Astrocyte of the cerebellum (primary cell): ENCODE measurements at places on chromosomes 6 and 20.

DNA sequence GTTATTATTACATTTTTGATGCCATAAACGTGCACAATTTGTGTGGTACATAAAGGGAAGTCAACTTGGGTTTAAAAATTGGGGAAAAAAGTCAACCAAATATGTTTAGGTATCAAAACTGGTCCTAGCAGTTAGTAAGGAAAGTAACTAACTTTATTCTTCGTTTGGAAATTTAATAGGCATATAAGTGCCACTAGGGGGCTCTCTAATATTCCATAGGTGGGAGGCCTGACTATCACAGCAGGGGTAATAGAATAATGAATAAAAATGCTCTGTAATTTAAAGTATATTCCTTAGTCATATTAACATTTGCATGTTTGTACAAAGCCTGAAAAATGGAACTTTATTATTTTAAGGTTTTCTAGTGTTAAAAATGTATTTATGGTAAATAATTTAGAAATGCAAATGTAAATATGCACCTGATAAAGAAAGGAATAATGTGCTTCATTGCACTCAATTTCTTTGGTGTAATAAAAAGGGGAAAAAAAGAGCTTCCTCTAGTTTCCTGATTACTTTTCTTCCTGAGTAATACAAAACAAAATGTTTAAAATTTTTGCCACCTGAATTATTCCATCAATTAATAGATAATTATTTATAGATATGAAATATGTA is 125.7 kb upstream of the HDAC2 start:
- peak; percentile 5 for DNase-seq

- no peak for DNase-seq
These were observed 3.2 kb upstream of the DDO start for GRCh38 chr6:110418594-110418993.

DNA sequence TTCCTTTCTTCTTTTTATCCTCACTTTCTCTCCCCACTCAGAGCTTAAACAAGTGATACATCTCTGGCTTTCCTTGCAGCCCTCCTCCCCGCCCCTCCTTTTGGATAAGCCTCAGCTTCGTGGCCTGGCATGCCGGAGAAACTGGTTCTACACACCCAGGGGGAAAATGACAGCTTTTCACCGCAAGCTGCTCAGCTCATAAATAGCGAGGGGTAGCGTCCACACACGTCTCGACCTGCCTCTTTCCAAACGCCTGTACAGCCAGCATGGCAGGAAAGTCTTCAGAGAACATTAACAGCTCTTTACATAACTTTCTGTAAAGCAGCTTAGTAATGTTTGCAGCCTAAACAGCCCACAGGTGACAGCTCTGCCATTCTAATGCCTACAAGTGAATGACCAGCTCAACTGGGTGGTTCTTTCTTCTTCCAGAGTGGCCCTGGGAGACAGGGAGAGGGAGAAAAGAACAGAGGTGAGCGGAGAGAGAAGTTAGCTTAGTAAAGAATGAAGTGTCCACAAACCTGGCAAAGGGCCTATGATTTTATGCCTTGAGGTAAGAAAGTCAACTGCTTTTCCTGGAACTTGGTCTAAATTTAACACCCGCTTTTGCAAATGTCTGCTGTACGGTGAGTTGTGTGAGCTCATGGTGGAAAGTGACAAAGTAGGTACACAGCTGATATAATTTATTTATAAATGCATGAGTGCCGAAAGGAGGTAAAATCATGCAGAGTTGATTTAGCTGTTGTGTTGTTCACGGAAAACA is 251.5 kb downstream of the TFAP2A start:
- DNase-seq = no peak

GRCh38 chr20:13777171-13777601 is 7.5 kb downstream of the ESF1 start:
- no peak for DNase-seq

GRCh38 chr6:170444811-170445211 is 108.3 kb downstream of the PSMB1 start:
- DNase-seq = no peak

DNA sequence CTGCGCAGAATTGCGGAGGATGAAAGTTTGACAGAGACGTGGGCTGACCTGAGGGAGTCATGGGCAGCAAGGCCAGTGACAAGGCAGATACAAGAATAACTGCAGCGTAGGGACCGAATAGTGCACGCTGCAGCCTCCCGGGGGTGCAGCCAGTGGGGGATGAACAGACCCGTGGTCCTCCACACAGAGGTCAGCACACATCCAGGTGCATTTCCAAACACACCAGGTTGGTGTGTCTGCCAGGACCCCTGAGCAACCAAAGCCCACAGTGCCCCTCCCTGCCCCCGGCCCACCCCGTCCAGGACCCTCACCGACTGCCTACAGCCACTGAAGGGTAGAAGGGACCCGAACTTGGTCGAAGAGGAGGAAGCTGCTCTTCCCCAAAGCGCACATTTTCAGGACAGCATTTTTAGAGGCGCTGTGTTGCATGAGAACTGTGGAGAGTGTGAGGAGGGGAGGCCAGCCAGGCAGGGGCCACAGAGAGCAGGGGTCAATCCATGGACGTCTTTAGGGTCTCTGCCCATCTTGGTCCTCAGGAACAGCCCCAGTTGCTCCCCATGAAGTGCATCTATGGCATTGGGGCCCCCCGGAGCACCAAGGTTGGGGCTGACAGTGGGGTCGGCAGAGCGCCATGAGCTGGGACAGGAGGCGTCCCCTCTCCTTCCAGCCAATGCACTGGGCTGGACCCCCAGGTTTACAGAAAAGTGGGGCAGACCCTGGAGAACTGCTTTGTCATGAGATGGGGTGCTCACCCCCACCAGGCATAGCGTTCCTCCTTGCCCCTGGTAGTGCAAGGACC is 157.8 kb upstream of the AFDN start:
- DNase-seq = no peak

GRCh38 chr20:2564406-2564805 is 28.0 kb downstream of the TMC2 start:
- no peak for DNase-seq

- DNase-seq = no peak
These were observed 30.4 kb downstream of the GABRR1 start for GRCh38 chr6:89186762-89187161.

DNA sequence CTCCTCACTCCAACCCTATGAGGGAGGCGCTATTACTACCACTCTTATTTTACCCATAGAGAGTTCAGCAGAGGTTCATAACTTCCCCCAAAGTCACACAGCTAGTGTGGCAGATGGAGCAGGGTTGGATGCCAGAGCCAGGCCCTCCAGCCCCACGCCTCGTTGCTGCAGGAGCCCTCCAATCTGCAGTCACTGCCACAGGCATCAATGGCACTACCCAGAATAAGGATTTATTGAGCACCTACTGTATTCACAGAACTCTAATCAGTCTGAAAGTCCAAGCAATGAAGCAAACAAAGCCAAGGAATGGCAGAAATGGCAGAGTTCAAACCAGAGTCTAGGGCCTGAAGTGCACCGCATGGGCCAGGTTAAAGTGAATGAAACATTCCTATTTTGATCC is 144.9 kb downstream of the LPA start:
- no peak for DNase-seq

DNA sequence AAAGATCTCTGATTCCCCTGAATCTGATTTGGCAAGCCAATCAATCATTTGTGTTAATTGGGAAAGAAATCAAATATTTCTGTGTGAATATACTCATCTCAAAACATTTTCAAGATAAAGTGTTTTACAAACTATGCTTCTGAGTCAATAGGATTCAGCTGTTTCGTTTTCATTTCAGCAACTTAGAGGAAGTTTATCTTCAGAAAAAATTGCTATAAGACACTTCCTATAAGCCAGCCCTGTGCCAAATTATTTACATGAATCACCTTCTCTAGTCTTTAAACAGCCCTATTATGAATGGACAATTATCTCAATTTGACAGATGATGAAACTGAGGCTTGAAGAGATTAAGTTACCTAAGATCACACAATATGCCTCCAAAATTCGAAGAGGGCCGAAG is 10.9 kb downstream of the DEFB129 start:
- DNase-seq = no peak

DNA sequence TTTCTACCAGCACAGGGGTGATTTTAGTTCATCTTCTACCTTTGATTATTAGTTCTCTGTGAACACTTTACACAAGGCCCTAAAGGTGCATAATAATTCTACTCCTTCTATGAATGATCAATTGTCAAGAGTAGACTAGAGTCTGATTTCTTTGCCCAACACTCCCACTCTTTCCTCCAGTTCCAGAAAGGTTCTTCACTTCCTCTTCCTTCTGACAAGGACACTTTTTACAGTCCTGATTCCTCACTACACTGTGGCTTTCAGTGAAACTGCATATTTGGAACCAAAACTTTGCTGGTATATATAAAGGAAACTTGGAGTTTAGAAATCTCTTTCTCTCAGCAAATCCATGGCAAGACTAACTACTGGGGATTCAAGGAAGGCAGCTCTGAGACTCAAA is 10.6 kb upstream of the RSPO3 start:
- DNase-seq = no peak

DNA sequence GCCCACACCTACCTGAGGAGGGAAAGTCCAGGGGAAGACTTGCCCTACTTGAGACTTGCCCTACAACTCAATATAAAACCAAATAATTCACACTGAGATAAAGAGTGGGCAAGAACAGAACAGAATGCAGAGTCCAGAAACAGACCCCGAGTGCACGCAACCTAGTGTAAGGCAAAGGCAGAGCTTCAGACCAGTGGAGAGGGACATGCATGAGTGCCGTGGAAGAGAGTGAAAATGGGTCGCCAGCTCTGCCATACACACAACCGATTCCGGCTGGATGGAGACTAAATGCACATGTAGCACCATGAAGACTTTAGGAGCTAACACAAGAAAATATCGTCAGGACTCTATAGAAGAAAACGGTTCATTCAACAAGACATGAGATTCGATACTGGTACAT is 58.8 kb upstream of the CST7 start:
- no peak for DNase-seq

DNA sequence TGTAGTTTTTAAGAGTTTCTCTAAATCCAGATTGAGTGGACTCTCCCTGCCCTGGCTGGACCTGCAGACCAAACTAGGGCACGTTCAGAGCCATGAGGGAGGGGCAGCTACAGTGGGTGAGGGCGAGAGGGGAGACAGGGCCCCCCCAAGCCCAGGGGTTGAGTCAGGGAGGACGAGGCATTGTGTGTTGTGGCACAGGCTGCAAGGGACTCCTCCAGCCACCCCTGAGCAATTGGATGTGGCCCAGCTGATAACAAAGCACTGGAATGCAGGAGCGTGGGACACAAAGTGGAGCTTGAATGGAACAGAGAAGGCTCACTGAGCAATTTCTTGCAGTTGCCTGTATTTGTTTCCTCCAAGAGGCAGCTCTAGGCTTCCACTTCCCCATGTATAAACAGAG is 43.5 kb upstream of the MYL9 start:
- peak; percentile 29 for DNase-seq

- DNase-seq = peak; percentile 68
These were observed 251.0 kb downstream of the UST start for GRCh38 chr6:148997865-148998264.

- DNase-seq = peak; percentile 38
These were observed 210.4 kb downstream of the FOXC1 start for GRCh38 chr6:1820165-1820564.

GRCh38 chr6:36691011-36691410 is 6.6 kb upstream of the RAB44 start:
- no peak for DNase-seq

DNA sequence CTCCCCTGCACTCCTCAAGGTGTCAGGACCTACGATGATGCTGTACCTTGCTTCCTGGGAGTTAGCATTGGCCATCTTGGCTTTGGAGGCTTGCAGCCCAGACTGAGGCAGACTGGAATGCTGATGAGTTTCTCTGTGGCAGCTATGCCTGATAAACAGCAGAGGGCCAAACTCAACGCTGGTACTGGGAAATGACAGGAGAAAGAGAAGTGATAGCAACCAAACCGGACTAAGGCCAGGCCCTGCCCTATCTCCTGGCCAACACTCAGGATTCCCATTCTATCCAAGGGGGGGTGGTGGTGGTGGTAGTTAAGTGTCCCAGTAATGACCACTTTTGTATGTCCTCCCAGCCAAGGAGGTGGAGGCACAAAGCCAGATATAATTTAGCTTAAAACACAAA is 90.0 kb upstream of the DTNBP1 start:
- no peak for DNase-seq
